ENCODE measurements at places on chromosomes 12 and 14. TPM values are rescaled to one million over a fixed set of nuclear protein-coding genes. Genes with fewer than 3 reads are reported as not detected.

- no peaks in the 10 kb centered on the region for H3K4me1 ChIP-seq
- peak overlapping the region; percentile 77 for H3K27ac ChIP-seq
- H3K36me3 ChIP-seq, result no peaks in the 10 kb centered on the region
- no peak for DNase-seq
- H3K27me3 ChIP-seq, result peaks cover 24% of the 10 kb centered on the region
Observed at GRCh38 chr12:46269429-46270241, 792 bp upstream of the SLC38A1 start.

DNA sequence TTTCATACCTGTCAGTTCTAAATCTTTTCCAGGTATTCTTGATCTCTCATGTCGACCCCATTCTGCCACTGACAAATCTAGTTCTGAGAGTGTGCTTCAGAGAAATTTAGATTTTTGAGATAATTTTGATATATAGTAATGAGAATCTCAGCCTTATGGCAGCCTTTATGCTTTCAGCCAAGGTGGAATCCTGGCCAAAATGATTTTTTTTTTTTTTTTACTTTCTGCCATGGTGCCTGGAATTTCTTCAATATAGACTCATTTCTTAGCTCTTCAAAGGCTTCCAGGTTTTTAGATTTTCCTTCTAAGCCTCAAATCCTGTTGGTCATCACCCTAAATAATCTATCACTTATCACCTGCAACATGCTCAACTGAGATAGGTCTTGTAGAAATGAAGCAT, 926.6 kb downstream of the NRXN3 start:
- no peak for DNase-seq
- H3K36me3 ChIP-seq, result no peaks in the 10 kb centered on the region
- H3K27me3 ChIP-seq, result no peaks in the 10 kb centered on the region
- no peak overlapping the region for H3K4me3 ChIP-seq
- no peaks in the 10 kb centered on the region for H3K4me1 ChIP-seq

DNA sequence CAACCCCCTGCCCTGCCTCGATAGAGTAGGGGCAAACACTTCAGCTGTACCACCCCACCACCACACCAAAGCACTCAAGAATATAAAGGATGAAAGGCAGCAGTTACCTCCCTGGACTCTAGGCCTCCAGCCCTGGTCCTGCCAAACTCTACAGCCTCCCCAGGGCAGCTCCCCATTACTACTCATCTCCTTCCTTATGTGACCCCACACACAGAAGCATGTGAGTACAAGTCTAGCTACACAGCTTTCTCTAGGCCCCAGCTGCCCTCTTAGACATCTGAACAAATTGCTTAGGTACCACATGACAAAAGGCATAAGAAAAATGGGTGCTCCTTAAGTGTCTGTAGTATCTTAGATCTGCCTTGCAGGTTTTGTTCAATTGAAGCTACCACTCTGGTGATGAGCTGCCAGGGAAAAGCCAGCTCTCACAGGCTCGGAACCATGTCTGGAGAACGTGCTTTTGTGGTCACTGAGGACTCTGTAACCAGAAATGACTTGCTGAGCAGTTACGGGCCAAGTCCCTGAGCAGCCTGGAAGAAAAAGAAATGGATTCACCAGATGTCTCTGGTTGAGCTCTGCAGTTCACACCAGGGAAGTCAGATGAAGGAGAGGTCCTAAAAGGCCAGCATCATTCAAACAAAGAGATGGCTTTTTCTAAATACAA, 32.8 kb downstream of the FMNL3 start:
- H3K4me1 ChIP-seq, result peaks cover 77% of the 10 kb centered on the region
- H3K27ac ChIP-seq, result peak overlapping the region; percentile 81
- H3K27me3 ChIP-seq, result no peaks in the 10 kb centered on the region
- H3K4me3 ChIP-seq, result no peak overlapping the region
- no peaks in the 10 kb centered on the region for H3K36me3 ChIP-seq

DNA sequence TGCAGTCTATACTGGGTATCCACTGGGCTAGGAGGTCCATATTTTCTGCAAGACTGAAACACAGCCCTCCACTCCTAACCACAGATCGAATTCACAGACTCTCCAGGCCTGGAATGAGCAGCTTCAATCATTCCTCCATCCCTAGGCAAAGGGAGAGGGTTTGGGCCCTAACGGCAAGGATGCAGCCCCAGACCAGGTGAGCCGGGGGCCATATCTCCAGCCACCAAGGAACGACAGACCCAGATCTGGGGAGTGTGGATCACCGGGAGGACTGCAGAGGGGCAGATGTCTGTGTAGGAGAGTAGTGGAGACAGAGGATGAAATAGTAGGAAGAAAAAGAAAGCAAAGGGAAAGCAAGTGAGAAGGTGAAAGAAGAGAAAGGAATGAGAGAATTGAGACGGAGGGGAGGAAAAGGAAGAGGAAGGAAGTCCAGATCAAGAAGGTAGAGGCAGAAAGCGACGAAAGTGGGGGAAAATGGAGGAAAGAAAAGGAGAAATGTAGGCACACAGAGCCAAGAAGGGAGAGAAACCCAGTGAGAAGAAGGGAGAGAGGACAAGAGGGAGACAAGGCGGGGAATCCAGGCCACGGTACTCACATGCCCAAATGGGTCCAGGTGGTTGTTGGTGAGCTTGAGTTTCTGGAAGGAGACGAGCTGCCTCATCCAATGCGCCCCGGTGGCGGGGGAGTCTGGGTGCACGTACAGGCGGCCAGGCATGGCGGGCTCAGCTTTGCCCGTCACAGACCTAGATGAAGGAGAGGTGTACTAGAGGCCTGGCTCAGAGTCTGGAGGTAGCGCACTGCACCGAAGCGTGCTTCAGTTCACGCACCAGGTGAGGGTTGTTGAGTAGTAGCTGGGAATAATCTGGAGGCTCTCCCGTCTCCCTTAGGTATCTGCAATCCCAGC, 7.7 kb downstream of the TBX5 start:
- H3K4me3 ChIP-seq, result no peak overlapping the region
- peaks cover 36% of the 10 kb centered on the region for H3K4me1 ChIP-seq
- peaks cover 61% of the 10 kb centered on the region for H3K27me3 ChIP-seq
- H3K36me3 ChIP-seq, result no peaks in the 10 kb centered on the region
- DNase-seq, result no peak
- H3K27ac ChIP-seq, result no peak overlapping the region

The CCDC91 gene
- 51.6 TPM for total RNA-seq
